Type B pancreatic cell (in vitro differentiated cells): ENCODE measurements at places on chromosomes 6 and 20. TPM values are rescaled to one million over a fixed set of nuclear protein-coding genes. Genes with fewer than 3 reads are reported as not detected.

DNA sequence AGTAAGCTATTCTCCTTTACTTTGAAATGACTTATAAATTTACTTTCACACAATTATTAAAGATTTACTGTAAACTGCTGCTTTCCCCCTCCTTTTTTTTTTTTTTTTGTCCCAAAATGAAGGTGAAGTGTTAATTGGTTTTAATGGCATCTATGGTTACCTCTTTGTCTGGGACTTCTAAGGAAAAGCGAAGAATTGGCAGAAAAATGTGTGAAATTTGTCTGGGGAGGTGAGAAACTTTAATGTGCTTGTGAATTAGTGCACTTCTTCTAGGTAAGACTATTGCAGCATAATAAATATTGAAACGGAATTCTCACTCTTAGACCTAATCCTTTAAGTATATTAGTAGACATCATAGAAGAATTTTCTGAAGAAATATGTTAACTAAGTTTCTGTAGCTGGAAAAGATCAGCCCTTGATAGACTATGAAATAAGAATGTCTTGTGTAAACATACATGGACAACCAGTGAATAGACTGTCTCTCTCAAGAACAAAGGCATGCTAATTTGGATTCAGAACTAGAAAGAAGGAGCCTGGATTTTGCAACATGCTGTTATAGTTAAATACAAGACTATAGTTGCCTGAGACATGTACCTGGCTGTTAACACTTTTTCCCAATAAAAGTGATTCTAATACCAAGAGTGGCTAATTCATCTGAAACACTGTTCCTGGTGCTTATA, 23.9 kb downstream of the FLRT3 start:
- H3K4me3 ChIP-seq, result no peak overlapping the region
- no peak for DNase-seq
- H3K4me1 ChIP-seq, result peaks cover 13% of the 10 kb centered on the region
- no peak overlapping the region for H3K27ac ChIP-seq
- H3K36me3 ChIP-seq, result no peaks in the 10 kb centered on the region

- H3K27ac ChIP-seq, result peak within 1 kb of the TSS; percentile 86
- peak within 1 kb of the TSS; percentile 91 for H3K4me3 ChIP-seq
- peaks cover 95% of the 10 kb centered on the region for H3K27me3 ChIP-seq
- no peaks in the 10 kb centered on the region for H3K36me3 ChIP-seq
Observed at GRCh38 chr6:84764332-84765049, at the start of gene TBX18. TBX18 (minus strand) TSS chr6:84764598; CDS start chr6:84764181, 417 bp downstream.

FLRT3 gene
- 59.3 and 75.7 TPM in 2 replicates for total RNA-seq

- H3K27me3 ChIP-seq, result no peaks in the 10 kb centered on the region
- H3K4me3 ChIP-seq, result peak overlapping the region; percentile 69
- H3K36me3 ChIP-seq, result no peaks in the 10 kb centered on the region
- no peak for DNase-seq
Observed at GRCh38 chr6:151209071-151209831, 30.5 kb upstream of the AKAP12 start.

GRCh38 chr6:155062866-155063341, 67.8 kb downstream of the TIAM2 start:
- no peak for DNase-seq
- no peak overlapping the region for H3K4me3 ChIP-seq
- H3K27ac ChIP-seq, result no peak overlapping the region
- H3K4me1 ChIP-seq, result no peaks in the 10 kb centered on the region
- H3K27me3 ChIP-seq, result no peaks in the 10 kb centered on the region

- no peaks in the 10 kb centered on the region for H3K27me3 ChIP-seq
- no peak overlapping the region for H3K4me3 ChIP-seq
- no peak for DNase-seq
Observed at GRCh38 chr20:458776-459175, 3.6 kb downstream of the TBC1D20 start.

TMEM74B gene
- 10.7 and 12.0 TPM in 2 replicates for total RNA-seq
